ENCODE measurements at places on chromosomes 7 and 10.

- no peak for DNase-seq
Measured at GRCh38 chr7:50644586-50644985, 79.4 kb upstream of the DDC start.

DNA sequence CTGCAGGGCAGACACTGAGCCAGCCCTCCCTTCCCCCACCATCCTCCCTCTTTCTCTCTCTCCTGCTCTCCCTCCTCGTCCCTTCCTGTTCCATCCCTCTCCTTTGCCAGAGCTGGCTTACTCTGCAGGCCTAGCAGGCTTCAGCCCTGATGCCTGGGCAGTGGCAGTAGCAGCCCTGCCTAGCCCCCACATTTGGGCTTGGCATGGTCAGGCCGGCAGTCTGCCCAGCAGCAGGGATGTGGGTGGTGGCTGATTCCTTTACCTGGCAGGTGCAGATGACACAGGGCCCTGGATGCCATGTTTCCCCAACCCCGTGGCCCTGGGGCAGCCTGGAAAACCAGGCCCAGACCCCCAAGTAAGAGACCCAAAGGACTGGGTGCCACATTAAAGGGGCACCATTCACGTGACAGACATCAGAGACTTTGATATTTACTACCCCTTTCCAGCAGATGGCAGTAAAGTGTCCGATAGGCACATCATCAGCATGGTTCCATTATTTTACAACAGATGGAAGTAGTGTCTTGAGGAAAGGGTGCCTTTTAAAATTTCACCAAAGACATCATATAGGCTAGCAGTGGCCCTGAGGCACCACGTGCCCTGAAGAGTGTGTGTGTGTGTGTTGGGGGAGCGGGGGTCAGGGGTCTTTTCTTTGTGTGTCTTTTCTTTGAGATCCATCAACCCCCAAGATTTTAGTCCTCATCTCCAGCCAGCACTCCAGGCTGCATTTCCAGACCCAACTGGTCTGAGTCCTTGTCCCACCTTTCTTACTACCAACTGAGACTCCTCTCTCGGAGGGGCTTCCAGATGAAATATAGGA lies 5.9 kb downstream of the KCP start:
- peak; percentile 70 for DNase-seq

DNA sequence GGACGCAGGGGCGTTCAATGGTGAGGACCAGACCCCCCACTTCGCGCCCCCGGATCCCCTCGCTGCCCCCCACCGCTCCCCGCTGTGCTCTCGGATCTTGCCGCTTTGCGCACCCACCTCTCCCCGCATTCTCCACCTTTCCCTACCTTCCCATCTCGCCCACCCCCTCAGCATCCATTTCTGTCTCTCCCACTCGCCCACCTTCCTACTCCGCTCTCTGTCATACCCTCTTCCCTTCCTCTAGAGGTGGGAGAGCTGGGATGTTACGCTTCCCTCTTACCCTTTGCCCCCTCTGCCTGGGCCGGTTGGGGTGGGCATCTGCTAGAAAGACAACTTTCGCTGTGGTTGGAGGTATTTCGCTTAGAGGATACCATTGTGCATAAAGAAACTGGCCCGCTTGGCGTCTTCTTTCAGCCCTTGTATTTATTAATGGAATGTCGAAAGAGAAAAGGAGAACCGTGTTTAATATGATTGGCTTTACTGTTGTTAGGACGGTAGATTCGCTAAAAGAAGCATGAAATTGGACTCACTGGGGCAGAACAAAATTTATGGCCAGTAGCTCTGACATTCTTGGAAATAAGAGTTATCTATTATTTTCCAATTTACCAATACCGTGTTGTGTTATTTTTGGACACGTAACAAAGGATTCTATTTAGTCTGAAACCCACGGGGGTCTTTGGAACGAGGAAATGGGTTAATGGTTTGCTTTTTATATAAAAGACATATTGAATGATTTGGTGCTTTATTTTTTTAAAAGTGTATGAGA lies 873 bp downstream of the PRKAR2B start:
- no peak for DNase-seq

DNA sequence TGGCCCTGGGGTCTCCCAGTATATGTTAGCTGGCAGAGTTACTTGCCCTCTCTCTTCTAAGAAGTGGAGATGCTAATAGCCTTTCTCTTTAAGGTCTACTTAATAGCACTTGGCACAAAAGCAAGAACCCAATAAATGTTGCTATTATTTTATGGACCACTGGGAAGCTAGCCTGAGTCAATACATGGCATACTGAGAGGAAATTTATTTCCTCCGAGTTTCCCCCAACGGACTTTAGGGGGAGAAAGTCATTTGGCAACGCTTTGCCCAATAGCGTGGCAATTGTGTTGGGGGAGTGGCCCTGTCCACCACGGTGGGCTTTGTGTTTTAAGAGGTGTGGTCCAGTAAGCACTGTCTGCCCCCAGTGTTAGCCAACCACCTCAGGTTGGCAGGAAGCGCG lies 87.4 kb upstream of the SMNDC1 start:
- no peak for DNase-seq

DNA sequence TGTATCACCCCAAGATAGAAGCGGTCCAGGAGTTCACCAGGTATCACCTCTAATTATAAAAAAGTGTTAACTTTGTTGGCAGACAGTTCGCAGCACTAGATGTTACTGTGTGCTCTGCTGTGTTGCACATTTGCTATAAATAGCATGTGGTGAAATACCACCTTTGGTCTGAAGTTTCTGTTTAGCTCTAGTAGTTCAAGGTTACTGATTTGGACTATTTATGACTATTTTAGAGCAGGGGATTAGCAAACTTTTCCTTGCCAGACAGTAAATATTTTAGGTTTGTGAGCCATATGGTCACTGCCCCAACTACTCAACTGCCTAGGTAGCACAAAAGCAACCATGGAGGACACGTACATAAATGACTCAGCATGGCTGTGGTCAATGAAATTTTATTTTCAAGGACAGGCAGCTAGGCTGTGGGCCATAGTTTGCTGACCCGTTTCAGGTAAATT lies 16.5 kb downstream of the DENND10 start:
- DNase-seq = no peak

- DNase-seq = no peak
Measured at GRCh38 chr7:50908628-50909290, 126.1 kb upstream of the GRB10 start.

DNA sequence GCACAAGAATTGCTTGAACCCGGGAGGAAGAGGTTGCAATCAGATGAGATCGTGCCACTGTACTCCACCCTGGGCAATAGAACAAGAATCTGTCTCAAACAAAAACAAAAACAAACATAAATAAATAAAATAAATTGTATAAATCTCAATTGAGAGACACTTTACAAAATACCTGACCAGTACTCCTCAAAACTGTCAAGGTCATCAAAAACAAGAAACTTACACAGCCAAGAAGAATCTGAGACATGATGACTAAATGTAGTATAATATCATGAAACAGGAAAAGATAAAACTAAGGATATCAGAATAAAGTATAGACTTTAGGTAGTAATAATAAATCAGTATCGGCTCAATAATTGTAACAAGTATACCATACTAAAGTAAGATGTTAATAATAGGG lies 26.9 kb upstream of the SEPTIN7 start:
- DNase-seq = no peak

DNA sequence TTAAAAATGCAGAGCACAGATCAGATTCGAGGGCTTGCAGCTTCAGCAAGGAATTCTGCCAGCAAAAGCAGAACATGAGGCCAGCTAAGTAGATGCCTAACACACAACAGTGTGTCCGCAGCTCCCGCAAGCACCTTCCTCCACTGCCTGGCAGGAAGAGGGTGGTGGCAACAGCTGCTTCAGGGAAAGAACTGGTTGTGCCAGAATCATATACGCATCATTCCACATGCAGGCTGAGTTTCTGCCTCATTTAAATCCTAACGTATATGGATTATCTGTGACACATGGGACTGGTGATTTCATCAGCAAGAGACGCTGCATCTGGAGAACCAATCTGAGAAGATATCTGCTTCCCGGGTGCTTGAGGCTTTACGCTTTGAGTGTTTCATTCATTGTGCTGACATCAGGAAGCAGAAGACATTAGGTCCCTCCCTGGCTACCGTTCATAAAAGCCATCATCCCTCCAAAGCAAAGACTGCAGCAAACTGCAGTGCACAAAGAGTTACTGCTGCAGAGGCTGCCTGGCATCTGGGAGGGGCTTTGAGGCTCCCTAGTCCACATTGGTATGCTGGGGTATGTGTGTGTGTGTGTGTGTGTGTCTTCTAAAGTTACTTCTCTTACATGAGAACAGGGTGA lies 78.8 kb downstream of the FAM13C start:
- no peak for DNase-seq

DNA sequence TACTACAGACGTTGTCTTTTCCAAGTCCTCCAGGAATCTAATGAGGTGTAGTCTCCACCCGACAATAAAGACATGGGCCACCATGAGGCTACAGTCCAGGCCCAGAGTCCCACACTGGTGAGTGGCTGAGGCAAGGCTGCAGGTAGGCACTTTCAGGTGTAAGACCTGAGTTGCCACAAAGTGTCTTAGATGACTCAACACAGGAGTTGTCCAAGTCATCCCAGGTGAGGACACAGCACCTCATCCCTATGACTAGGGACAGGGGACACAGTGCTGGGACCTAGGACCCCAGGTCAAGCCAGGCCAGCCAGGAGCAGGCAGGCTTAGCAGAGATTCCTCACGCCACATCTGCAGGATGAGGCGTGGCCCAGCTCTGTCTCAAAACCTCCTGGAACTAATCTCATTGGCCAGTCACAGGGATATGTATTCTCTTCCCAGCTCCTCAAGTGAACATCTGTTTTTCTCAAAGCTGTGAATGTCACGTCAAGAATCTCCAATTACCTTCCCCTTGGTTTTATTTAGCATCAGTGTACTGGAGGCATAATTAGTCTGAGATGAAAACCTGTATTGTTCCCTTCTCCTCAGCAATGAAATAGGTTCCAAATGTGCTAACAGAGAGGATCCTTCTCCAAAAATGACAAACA lies 254.6 kb downstream of the GRID1 start:
- no peak for DNase-seq
